ENCODE measurements at places on chromosomes 11 and 22.
A peak's percentile ranks its signal among the peaks of the same experiment; 100 is the strongest.

GRCh38 chr11:112182867-112183266 lies 7.6 kb downstream of the BCO2 start:
- DNase-seq = no peak

DNA sequence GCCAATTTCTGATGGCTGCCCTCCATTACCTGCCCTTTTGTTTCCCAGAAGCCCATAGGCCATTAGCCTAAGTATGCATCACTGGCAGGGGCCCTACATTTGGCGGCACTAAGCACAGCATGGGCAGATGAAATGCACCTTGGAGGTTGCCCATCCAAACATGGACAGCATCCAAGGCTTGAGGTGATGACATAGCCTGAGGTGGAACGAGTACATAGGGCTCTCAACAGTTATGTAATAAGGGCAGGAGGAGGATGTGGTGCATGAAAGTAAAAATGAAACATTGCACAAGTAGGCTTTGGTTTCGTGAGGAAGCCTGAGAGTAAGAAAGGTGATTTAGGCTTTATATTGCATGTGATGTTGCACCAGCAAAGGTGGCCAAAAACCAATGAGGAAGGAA lies 148.1 kb downstream of the FAM76B start:
- peak; percentile 14 for DNase-seq

DNA sequence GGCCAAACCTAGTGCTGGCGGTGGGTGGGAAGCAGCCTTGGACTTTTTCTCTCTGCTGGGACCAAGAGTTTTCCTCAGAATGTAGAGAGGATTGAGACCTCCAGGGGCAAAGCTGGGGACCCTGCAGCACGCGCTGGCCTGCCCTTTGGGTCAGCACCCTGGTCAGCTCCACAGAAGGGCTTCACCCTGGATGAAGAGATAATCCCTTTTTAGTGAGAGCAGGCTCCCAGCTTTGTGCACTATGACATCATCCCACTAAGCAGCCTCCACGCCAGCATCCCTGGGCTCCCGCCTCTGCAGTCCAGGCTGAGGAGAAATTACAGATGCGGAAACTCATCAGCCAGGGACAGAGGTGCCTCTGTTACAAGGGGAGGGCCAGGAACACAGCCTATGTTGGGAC lies 23.5 kb downstream of the DRICH1 start:
- no peak for DNase-seq

DNA sequence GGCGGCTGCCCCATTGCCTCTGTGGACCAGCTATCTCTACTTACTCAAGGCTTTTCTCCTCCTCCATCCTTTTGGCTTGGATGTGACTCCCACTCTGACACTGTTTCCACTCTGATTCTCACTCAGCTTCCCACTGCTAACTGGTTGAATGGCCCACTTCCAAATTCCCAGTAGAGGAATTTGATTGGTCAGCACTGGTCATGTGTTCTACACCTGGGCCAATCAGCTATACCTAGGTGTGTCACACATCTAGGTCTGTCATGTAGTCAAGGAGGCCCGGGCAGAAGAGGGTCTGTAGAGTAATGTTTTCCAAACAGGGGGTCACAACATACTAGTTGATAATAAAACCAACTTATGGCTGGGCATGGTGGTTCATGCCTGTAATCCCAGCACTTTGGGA lies 53.3 kb downstream of the TPBGL start:
- no peak for DNase-seq

GRCh38 chr22:32501836-32502752 lies 27.5 kb downstream of the FBXO7 start:
- DNase-seq = no peak

DNA sequence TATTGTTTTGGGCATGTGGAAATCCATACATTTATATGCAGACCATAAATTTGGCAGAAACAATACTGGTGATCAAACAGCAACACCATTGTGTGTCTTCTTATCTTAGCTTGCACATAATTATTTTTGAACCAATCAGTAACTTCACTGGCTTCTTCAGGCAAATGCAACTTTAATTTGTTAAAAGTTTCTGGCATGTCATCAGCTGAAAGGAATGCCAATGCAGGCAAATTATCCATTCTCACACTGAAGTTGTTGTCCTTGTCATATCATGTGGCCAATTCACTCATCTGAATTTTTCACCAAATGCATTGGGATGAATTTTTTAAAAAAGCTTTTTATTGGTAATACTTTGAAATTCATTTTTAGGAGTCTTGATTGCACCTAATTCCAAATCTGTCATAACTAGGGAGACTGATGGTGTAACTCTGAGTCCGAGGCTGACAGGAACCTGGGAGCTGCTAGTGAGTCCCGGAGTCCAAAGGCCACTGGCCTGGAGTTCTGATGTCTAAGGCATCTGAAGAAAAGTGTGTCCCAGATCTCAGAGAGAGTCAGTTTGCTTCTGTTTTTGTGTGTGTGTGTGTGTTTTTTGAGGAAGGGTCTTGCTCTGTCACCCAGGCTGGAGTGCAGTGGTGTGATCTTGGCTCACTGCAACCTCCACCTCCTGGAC lies 17.4 kb upstream of the OR10V1 start:
- no peak for DNase-seq

Data from activated CD4-positive, alpha-beta T cell treated with anti-CD3 and anti-CD28 coated beads, Interleukin-2, amount 50 U/mL, for 24 hours (primary cell).